ENCODE measurements at places on chromosomes 5 and 9.

DNA sequence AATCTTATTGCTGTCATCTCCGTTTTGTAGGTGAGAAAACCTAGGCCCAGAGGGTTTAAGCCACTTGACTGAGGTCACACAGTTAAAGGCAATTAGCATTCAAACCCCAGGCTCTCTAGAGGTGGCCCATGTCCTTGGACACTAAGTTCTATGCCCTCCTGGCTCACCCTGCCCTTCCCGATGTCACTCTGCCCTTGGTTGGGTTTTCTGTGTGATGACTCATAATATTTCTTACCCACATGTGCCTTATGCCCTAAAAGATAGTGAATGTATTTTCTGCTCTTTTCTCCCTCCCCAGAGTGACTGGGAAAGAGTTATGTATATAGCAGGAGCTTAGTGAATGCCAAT, 174.5 kb upstream of the PITX1 start:
- DNase-seq: no peak

DNA sequence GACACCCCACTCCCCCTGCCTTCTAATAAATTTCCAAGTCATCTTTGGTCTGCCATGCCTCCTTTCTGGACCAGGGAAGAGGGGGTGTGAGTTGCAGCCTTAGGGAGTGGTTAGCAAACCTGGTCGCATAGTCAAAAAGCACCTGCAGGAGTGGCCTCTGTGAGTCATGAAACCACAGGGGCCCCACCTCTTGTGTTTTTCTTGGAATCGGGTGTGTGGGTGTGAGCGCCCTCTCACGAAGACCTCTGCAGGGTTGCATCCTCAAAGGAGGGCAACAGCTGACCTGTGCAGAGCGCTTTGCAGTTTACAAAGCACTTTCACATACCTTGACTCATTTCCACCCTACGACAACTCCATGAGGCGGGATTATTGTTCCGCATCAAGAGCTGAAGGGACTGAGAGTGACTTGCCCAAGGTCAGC, 36.8 kb upstream of the TEX48 start:
- DNase-seq: peak; percentile 48

- DNase-seq: no peak
These were observed 36.3 kb upstream of the LRRC19 start for GRCh38 chr9:27041746-27042145.

GRCh38 chr9:130139251-130139650, 33.0 kb upstream of the NCS1 start:
- DNase-seq: no peak

- DNase-seq: no peak
These were observed 70.3 kb downstream of the ZSWIM6 start for GRCh38 chr5:61402244-61402823.

DNA sequence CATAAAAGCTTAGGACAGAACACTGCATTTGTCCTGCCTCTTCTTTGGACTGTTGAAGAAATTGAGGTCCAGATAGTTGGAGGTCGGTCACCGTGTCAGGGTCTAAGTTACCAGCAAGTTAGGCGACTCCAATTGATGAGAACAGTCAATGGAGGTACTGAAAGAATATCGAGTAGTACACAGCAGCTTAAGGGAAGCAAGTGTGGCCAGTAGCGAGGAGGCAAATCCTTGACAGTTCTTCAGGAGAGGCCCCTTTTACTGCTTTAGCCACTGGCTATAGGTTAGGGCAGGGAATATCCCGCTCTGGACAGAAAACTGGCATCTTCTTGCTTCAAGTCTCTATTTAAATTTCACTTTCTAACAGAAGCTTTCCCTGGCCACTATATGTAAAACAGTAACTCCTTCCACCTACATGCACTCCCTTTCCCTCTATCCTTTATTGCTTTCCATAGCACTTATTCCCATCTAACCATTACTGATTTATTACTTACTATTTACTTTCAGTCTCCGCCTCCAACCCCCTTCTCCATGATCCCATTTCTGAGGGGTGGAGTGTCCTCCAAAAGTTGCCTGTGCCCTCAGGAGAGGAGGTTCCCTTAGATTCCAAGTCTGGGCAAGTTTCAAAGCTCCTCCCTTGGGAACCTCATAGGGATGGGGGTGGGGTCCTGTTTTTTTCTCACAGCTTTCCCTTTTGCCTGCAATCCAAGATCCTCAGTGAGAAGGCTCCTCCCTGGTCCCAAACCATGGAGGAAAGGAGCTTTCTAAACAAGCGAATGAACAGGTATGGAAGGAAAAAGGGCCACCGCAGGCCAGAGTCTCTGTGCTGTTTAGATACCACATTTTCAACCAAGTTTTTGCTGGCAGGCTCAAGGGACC, 4.1 kb upstream of the PRDM6 start:
- DNase-seq: no peak

DNA sequence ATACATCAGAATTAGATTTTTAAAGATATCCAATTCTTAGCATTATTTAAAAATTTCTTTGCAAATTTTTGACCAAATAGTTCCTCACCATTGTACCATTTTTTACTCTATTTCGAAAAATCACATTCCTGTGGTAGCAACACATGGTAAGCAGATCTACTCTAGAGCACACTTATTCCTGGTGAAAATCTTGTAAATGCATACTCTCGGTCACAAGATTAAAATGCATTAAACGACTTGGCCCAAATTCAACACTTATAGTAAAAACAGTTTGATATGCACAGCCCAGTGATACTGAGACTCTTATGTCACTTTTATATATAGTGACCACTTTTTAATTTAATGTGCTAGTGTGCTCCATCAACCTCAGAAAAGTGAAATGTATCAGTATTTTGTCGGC, 208.8 kb upstream of the TARS1 start:
- DNase-seq: no peak

DNA sequence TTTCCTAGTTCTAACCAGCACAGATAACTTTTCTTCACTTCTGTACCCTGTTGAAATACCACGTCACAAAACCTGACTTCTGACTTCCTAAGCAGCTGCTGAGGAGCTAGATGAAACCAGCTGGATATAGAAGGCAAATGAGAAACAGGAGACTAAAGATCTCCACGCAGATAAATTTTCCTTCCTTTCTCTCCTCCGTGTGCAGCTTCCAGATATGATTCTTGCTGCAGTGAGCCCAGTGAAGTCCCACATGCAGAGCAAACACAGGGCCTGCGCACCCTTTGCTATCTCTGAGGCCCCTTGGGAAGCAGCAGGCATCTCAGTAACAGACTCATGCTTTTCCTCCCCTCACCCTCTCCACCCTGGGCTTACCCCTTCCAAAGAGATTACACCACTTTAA, 1638.3 kb downstream of the MAT2B start:
- DNase-seq: no peak

DNA sequence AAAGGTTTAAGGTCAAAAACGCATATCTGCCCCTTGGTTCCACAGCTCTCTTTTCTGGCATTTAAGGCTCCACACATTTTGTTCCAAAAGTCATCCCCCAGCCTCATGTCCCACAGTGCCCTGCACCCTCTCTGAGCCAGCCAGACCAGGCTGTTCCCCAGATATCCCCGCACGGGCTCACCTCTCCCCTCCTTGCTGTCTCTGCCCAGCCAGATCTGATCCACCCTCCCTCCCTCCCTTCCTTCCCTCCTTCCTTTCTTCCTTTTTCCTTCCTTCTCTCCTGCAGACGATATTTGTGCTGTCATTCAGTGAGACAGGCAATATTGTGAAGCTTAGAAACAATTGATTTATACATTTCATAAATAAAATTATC, 37.0 kb downstream of the DUSP1 start:
- DNase-seq: no peak

DNA sequence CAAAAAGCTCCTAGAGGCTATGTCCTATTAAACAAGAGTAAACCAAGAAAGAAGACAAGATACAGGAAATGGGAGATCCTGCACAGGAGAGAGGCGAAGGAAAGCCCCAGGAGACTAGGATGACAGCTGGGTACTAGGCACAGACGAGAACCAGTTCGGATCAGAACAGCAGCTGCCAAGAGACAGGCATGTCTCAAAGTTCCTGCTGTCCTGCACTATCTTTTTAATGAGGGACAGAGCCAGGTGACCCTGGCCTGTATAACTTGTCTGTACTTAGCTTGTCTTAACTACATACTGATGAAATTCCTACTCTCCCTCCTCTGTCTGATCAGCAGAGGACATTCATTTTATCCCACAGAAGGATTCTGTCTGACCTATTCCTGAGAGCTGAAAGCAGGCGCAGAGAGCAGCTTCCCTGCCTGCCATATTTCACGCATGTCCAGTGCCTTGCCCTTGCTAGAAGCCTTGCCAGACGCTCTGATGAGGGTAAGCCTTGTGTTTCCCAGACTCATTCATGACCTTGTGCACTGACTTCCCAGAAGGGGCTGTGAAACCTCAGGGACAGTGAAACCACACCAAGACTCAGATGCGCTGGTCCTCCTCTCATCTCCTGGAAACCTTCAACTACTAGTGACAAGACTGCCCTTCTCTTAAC, 24.7 kb downstream of the TSC1 start:
- DNase-seq: no peak

DNA sequence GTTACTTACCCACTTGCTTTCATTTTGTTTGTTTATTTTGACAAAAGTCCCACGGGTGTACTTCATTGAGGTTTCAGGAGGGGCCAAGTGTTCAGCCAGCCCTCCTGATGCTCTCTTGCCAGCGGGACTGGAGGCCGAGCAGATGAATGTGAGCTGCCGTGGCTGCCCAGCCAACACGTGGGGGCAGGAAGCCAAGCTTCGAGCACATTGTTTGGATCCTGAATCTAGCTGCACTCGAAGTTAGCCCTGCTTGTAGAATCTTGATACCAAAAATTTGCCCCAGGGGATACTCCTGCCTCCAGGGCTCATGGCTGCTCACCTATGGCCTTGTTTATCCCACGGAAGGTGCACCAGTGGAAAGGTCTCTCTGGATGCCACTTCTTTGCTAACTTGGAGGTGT, 49.3 kb downstream of the RASGEF1C start:
- no peak for DNase-seq

DNA sequence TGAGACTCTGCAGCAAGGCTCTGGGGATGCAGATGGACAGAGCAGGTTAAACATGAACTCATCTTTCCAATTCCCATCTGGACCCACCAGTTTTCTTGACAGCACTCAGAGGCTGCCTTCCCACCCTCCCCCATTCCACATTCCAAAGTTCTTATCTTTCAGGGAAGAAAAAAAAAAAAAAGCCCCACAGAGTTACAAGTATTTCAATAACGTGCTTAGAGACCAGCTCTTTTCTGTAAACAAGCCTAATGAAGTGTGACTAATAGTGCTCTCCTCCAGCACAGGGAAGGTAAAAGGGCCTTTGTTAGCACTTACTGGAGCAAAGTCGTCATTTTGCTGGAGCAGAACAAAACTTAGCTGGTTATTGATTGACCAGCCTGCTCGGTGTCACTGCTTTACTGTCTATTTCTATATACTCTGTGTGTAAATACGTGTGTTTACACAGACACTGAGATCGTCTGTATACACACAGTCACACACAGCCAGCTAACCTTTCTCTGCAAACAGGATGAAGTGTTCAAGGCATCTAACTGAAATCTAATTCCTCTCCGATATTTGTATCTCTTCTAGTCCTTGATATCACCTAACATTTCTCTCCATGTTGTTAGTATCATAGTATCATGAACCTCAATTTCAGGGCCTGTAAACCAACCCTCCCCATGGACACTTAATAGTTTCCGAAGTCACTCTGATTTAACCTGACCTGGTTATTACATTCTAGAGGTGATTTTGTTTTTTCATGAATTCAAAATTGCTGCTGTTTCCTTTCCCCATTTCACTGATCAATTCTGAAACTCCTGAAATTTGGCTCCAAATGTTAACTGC, 84.9 kb downstream of the ZNF608 start:
- DNase-seq: peak; percentile 19

DNA sequence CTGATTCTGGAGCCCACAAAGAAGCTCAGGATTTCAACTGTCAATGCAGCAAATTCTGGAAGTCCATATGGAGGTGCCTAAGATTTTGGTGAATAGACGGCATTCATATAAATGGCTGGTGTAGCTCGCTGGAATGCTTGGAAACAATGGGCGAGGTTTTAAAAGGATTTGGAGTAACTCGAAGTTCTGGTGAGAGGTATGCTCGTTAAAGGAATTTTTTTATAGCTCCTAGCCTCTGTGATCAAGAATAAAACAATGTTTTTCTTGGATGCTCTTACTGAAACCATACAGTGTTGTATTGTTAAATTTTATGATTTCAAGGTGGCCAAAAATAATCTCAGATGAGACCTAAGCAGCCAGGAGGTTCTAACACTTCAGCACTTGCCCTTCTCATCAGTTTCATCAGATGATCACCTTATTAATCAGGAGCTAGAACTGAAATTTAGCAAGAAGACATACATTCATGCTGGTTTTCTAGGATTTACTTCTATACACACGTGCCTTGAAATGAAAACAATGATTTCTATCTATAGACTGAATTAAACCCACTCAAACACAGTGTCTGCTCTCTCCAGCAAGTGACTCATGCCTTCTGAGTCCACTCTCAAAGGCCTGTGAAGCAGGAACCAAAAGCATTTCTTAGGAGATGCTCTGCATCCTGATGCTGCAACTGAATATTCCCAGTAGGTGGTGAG, 79.2 kb downstream of the OTULIN start:
- DNase-seq: no peak

GRCh38 chr5:133907075-133907474, 61.4 kb downstream of the C5orf15 start:
- no peak for DNase-seq

GRCh38 chr9:22650946-22651345, 204.3 kb downstream of the DMRTA1 start:
- no peak for DNase-seq

GRCh38 chr5:171857489-171857876, 71.9 kb downstream of the SMIM23 start:
- DNase-seq: no peak

- no peak for DNase-seq
These were observed 16.4 kb upstream of the RNF180 start for GRCh38 chr5:64149268-64149667.

DNA sequence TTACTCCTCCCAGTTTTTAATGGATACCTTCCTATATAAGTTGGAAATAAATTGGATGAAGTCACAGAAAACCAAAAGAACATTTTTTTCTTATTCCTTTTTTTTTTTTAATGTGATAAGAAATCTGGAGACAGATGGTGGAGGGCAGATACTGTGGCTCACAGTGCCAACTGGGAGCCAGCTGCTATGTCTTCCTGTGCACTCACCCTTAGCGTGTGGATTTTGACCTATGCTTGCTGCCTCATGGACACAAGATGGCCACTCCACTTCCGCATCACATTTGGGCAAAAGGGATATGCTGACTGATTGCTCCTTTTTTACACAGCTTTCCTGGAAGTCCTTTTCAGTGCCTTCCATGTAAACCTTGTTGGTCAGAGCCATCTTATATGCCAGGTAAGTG, 342.6 kb downstream of the MAN2A1 start:
- no peak for DNase-seq

Measured in GM10248 (cell line).